Hair follicle dermal papilla cell (primary cell): ENCODE measurements at places on chromosomes 6 and 20. TPM values are rescaled to one million over a fixed set of nuclear protein-coding genes. Genes with fewer than 3 reads are reported as not detected.

Gene C6orf15
- not detected in 2 replicates for total RNA-seq

Gene ZNF391
- 0.49 and 3.5 TPM in 2 replicates for total RNA-seq

Gene PTPRT
- not detected in 2 replicates for total RNA-seq

Gene SIRPB2
- not detected in 2 replicates for total RNA-seq

Gene BFSP1
- total RNA-seq = 1.5 and 2.3 TPM in 2 replicates

Gene PCK1
- total RNA-seq = not detected in 2 replicates

Gene SLC16A10
- 0.81 TPM in 1 of 2 replicates, not detected in the other for total RNA-seq

Gene HLA-DRA
- total RNA-seq = 0.85 and 7.0 TPM in 2 replicates

Gene LRRC1
- 1.1 and 1.7 TPM in 2 replicates for total RNA-seq

Gene COL21A1
- 9.4 and 12.0 TPM in 2 replicates for total RNA-seq

Gene RIN2
- total RNA-seq = 119 and 141 TPM in 2 replicates

Gene EDN1
- total RNA-seq = 5.3 and 7.3 TPM in 2 replicates

Gene GPR6
- total RNA-seq = not detected in 2 replicates

Gene KCNB1
- 0.24 and 0.32 TPM in 2 replicates for total RNA-seq

Gene WFDC10B
- total RNA-seq = 0.32 TPM in 1 of 2 replicates, not detected in the other

Gene ZMYND8
- 19.3 and 19.8 TPM in 2 replicates for total RNA-seq

Gene LGSN
- total RNA-seq = not detected in 2 replicates

Gene FRK
- 1.6 and 1.9 TPM in 2 replicates for total RNA-seq

Gene PEX7
- 6.7 and 8.5 TPM in 2 replicates for total RNA-seq

Gene WFDC12
- not detected in 2 replicates for total RNA-seq

Gene TBXT
- not detected in 2 replicates for total RNA-seq

Gene FAM135A
- total RNA-seq = 14.6 and 21.3 TPM in 2 replicates
